NCI-H69 (cell line): ENCODE measurements at places on chromosomes 4 and X.

DNA sequence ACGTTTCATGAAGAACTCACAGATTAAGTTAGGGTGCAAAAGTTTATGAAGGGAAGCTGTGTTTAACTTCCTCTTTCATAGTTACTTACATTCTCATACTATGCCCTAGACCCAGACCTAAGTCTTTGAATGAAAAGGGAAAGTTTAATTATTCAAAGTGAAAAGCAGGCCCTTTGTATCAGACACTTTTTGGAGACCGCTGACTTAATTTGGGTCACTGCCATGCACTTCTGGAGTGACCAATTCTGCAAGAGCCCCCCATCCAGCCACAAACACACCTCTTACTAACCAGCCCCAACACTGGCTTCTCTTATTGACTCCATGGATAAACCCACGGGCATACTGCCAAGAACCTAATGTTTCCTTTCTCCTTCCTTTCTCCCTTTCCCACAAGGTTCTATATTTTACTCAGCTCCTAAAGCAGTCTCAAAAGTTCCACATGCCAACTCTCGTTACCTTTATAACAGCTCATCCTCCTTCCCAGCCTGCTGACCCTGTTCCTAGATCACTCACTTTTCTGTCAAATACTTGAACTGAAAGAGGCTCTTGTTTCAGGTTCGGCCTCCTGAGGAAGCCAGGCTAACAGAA is 34.5 kb downstream of the ABCE1 start:
- peak; percentile 1 for DNase-seq

DNA sequence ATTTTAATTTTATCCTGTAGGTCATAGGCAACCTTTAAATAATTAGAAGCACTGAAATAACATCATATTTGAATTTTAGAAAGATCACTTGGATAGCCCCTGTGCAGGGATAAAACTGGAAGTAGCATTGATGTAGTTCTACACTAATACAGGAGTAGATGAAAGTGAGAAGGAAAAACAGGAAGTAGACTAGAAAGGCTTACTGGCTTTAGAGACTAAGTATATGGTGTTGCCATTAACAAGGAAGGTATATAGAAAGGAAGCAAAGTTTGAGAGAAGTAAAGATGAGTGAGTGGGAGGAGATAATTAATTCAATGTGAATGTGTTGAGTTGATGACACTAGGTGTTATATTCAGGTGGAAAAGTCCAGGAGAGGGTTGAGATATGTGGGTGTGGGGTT is 73.1 kb upstream of the EPGN start:
- no peak for DNase-seq

- no peak for DNase-seq
These were observed 456.6 kb downstream of the MAGEB5 start for GRCh38 chrX:26672571-26672970.

DNA sequence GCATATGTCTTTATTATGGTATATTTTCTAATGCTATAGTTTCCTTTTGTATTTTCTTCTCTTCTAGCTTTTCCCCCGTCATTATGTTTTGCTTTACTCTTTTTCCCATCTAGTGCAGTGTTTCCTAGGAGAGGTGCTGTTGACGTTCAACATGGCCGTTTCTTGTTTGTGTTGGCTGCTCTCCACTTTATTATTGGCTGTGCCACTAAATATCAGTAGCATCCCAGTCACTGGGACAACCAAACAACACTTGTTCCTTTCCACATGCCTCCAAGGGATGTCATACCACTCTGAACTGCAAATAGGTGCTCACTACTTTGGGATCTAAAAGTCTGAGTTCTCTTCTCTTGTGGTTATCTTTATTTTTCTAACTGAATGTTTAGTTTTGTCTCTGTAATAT is 26.5 kb downstream of the GBA3 start:
- peak; percentile 1 for DNase-seq

- no peak for DNase-seq
These were observed 112.4 kb upstream of the TLR3 start for GRCh38 chr4:185956544-185956940.

DNA sequence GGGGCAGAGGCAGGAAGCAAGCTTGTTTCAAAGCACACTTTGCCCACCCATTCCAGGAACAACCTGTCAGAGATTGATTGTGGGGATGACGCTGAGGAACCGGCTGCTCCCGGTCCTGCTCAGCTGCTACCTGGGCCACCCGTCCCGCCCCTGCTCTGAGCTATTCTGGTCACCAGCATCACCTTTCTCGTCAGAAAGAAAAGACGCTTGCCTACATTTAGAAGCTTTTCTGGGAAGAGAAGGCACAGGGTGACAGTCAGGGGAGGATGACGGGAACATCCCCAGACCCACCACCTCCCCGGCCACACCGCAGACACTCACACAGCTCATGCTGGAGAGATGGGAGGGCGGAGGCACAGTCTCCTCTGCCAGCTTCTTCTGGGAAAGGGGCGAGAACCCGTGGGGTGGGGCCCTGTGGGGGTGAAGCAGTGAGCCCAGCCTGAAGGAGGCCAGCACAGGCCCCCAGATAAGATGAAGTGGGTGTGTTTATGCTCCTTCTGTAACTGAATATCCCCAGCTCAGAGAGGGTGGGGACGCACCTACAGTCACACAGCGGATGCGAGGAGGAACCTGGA is 81.8 kb downstream of the CPZ start:
- DNase-seq = no peak

DNA sequence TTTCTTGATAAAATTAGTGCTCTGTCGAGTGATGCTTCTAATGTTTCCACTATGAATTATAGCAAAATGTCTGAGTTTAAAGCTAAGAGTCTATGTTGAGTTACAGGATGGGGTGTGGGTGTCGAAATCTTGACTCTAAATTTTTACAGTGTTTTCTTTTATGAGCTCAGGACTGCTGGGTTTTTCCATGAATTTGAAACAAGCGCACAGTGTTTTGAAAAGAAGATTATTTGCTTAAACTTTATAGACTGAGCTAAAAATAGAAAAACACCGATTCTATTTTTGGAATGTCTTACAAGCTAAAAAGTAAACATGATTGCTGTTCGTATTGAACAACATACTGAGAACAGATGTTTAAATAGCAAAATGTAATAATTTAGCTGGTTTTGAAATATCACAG is 7.5 kb downstream of the PTTG2 start:
- DNase-seq = no peak

DNA sequence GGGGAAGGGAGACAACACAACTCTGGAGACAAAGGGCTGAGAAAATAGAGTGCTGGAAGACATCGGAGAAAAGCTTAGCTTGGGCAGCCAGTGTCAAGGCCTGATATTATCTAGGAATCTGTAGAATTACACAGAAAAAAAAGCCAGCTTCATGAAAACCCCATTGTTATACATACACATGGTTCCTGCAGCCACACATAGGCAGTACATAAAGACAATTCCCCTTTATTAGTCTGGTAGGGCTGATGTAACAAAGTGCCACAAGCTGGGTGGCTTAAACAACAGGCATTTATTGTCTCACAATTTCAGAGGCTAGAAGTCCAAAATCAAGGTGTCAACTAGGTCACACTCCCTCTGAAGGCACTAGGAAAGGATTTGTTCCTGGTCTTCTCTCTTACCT is 503.5 kb downstream of the MID1IP1 start:
- DNase-seq = no peak

GRCh38 chrX:53449632-53450031 is 15.5 kb upstream of the HSD17B10 start:
- DNase-seq = no peak

DNA sequence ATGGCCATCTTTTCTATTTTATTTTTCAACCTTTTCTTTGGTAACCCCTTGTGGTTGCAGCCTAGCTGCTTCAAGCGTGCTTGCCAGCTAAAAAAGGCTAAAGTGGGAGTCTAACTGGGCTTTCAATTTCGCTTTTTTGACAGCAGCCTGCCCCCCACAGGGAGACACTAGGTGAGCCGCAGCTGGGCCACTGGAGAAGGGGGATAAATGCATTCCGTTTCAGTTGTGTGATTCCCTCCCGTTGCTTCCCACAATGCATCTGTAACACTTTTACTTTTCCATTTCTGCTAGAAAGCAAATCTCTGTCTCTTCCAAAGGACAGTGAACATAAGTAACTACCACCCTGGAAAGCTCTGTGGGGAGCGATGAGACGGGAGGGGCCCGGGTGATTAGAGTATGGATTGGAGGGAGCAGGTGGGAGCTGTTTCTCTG is 86.3 kb upstream of the RAPGEF2 start:
- DNase-seq = peak; percentile 79

DNA sequence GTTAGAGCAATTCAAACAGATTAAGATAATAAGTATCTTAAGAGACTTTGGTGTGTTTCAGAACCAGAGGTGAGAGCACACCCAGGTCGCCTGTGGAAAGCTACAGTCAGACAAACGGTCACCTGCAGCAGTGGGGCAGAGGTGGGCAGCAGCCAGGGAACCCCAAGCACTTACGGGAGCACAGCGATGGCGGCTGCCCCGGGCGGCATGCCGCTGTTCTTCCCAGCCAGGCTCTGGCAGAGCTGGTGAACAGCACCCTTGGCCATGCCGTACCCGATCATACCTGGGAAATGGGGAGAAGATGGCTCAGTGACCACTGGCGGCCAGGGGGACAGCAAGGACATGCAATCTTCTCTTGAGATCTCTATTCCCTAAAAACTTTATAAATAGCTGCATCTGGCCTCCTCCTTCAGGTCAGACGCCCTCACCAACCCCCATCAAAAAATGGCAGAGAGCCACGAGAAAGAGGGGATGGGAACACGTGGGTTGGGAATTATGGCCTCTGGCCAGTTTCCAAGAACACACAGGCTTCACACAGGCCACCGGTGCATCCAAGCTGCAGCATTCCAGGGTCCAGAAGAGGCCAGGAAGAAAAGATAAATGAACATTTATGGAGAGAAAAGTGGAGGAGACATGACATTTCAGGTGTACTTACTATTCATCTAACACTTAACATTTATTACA is 19.7 kb downstream of the QDPR start:
- DNase-seq = peak; percentile 20

GRCh38 chrX:106906361-106906760 is 3.2 kb upstream of the RIPPLY1 start:
- DNase-seq = no peak

GRCh38 chrX:67604979-67605703 is 61.3 kb downstream of the AR start:
- DNase-seq = no peak

DNA sequence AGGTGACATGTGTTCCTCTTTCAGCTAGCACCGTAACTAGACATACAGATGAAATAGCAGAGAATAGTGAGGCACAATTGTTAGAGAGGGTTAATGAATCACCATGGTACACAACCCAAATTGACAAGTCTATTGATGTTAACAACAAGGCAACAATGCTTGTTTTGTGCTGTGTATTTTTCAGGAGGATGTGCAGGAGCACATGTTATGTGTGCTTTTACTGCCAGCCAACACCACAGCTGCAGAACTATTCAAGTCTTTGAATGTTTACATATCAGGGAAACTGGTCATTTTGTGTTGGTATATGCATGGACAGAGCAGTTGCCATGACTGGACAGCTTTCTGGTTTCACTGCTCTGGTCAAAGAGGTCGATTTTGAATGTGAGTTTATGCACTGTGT is 32.8 kb downstream of the STBD1 start:
- peak; percentile 11 for DNase-seq

- DNase-seq = no peak
These were observed 61.7 kb downstream of the GPR82 start for GRCh38 chrX:41785685-41786084.
